ENCODE measurements at places on chromosomes 7 and 10.

DNA sequence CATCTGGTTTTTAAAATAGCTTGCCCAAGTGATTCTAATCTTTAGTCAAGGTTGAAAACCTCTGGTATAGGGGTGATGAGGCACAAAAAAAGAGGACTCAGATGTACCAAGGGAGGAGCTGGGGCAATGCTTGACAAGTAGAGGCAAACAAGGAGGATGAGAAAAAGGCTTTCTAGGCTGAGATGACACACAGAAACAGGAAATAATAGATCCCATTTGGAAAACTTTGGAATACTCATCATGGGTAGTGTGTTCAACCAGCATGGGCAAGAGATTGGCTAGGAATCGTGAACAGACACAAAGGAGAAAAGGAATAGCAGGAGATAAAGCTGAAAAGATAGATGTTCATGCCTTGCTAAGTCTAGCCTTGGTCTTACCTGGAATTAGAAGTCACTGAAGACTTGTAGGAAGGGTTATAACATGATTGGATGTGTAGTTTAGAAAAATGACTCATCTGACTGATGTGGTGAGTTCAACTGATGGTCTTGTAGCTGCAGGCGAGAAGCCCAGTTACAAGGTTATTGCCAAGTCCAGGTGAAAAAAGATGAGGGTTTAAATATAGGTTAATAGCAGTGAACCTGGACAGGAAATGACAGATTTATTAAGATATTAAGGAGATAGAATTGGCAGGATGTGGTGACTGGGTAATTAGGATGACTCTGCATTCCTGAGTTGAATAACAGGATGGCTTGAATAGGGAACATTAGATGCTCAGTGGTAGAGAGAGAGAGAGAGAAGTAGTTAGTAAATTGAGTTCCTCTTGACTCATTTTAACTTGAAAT is 214.0 kb upstream of the LRGUK start:
- DNase-seq: no peak

GRCh38 chr10:132607961-132608495 is 70.4 kb downstream of the INPP5A start:
- DNase-seq: no peak

DNA sequence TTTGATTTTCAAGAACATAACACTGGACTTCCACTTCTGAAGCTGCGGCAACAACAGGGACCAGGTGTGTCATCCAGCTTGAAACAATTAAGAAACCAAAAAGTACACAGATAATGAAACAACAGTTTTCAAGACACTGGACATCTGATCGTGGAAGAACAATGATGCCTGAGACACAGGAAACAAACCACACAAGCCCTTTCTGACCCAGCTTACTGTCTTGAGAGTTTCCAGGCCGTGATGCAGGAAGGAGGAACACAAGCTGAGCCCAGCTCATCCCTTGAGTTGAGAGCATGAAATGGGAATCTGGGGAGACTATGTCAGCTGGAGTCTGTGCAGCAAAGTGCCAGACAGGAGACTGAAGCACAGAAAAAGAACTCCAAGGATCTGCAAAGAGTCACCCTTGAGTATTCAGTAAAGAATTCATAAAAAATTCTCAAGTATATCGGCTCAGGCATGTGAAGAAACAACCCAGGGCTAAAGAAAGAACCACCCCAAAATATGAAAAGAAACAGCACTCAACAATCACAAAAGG is 91.6 kb downstream of the RNF32 start:
- DNase-seq: no peak

GRCh38 chr7:111540199-111540815 is 22.0 kb downstream of the IMMP2L start:
- DNase-seq: no peak

DNA sequence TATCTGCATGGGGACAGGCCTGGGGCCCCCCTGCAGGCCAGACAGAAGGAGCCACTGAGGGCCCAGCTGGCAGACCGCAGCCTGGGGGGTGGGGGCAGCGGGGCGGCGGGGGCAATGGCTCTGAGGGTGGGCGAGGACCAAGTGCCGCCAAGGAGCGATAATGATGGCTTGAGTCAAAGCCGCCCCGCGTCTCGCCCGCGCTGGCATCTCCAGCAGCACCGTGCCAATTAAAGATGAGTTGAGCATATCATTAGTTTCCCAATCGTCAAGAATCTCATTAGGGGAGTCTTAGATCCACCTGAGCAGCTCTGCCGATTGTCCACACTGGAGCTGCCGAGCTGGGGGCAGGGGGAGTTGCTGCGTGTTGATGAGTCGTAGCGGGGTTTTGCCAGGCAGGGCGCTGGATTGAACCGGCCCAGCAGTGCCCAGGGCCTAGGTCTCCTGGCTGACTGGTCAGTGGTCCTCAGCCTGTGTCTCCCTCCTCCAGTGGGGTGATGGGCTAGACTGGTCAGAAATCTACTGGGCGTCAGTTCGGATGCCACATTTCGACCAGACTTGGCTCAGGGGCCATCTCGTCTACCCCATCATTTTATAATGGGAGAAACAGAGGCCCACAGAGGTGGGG is 41.0 kb upstream of the PSMG3 start:
- DNase-seq: no peak

- DNase-seq: no peak
These were observed 111.0 kb downstream of the SMURF1 start for GRCh38 chr7:99032928-99033327.

GRCh38 chr7:32158076-32158475 is 87.9 kb upstream of the PDE1C start:
- DNase-seq: no peak

GRCh38 chr10:100782461-100783244 is 37.3 kb downstream of the PAX2 start:
- DNase-seq: no peak

DNA sequence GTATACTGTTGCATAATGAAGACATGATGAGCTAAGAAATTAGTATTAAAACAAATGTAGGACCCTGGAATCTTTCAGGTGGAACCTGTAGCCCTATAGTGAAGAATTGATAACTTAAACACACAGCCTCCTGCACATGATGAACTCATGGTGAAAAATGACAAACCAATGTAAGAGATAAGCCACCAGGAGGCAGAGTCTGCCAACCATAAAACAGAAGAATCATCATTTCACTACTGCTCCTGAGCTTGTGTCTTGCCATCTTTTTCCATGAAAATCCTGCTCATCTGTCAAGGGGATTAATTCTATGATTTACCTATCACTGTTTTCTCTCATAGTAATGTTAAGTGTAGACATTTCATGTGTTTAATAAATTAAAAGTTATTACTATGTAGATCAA is 363.9 kb downstream of the MALRD1 start:
- DNase-seq: no peak

DNA sequence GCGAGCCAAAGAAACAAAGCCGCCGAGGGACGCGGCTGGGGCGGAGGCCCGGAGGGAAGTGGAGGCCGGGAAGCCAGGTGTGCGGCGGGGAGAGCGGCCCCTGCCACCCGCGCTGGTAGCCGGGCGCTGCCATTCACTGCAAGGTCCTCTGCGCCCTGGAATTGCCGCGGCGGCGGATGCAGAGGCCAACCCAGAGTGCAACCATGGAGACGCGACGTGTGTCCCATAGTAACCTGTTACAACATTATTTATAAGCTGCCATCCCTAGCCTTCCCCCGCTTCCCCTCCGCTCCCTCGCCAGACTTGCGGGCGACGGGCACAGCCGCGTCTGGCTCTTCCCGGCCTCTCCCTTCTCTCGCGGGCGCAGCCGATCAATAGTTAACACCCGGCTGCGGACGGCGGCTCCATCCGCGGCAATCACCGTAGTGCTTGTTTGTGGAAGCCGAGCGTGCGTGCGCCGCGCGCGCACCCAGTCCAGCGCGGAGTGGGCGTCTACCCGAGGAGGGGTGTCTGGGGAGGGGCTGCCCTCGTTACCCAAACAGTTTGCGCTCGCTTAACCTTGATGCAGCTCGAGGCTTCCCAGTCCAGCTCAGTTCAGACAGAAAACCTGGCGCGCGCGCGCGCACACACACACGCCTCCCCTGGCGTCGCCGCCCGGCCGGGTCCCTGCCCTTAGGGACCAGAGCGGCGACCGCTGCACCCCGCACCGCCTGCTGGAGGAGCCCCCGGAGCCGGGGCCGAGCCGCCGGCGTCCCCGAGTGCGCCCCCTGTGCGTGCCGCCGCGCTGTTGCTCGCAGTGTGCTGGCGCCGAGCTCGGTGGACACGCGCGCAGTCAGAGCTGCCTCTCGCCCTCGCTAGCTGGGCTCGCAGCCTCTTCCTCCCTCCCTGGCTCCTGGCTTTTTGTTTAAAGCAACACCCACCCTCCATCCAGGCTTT is 165.4 kb upstream of the DPP6 start:
- DNase-seq: no peak

- DNase-seq: no peak
These were observed 5.5 kb downstream of the NOD1 start for GRCh38 chr7:30472784-30473775.

All from pulmonary artery endothelial cell (primary cell).